ENCODE measurements at places on chromosomes 6 and 20. TPM values are rescaled to one million over a fixed set of nuclear protein-coding genes. Genes with fewer than 3 reads are reported as not detected.

DNA sequence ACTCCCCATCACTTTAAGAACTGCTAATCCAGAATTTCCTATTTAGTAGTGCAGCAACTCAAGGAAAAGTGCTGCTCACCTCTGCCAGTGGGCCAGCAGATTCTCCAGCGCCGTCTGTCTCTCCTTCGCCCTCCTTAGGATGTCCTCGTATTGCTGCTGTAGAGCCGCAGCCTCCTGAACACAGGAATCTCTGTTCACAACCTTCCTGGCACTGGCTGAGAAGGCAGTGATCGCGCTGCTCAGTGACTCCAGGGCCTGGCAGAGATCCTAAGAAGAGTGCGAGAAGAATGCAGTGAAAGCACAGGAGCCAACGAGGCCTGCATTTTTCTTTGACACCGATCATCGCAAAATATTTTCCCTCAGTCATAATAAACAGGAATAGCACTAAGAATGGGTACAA, 209.0 kb downstream of the SYNE1 start:
- DNase-seq, result no peak
- no peak overlapping the region for H3K27ac ChIP-seq
- H3K4me3 ChIP-seq, result no peak overlapping the region
- H3K4me1 ChIP-seq, result peaks cover 3% of the 10 kb centered on the region
- peaks cover 9% of the 10 kb centered on the region for H3K27me3 ChIP-seq

TMEM14A gene
- total RNA-seq, result 29.7 TPM

DNA sequence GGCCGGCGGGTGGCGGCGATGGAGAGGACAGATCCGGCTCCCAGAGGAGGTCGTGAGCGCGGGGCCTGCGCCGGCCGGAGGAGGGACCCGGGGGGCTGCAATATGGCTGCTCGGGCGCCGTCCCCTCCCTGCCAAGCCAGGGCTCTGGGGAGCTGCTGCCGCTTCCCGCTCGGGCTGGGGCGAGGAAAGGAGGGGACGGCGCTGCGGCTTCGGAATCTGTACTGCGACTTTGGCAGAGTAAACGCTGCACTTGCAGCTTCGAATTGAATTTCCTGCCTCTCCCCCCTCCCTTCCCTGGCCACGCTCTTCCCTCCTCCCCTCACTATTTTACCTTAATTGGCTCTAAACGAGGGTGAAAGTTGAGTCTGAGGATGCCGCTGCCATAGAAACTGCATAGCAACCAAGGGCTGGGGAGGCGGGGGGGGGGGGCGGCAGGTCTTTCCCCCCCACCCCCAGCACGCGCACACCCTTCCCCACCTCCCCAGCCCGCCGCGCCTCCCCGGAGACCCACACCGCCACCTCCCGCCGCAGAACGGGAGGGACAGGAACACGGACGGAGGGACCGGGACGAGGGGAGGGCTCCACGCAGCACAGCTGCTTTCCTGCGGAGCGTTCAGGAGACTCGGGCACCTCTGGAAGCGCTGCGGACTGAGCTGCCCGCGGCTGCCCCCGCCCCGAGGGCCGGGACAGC, 93.9 kb downstream of the RNASET2 start:
- peaks cover 68% of the 10 kb centered on the region for H3K27me3 ChIP-seq
- H3K4me1 ChIP-seq, result peaks cover 5% of the 10 kb centered on the region
- H3K36me3 ChIP-seq, result no peaks in the 10 kb centered on the region
- peak; percentile 23 for DNase-seq
- peak overlapping the region; percentile 74 for H3K4me3 ChIP-seq
- no peak overlapping the region for H3K27ac ChIP-seq

VEGFA gene
- 267 TPM for total RNA-seq

DNA sequence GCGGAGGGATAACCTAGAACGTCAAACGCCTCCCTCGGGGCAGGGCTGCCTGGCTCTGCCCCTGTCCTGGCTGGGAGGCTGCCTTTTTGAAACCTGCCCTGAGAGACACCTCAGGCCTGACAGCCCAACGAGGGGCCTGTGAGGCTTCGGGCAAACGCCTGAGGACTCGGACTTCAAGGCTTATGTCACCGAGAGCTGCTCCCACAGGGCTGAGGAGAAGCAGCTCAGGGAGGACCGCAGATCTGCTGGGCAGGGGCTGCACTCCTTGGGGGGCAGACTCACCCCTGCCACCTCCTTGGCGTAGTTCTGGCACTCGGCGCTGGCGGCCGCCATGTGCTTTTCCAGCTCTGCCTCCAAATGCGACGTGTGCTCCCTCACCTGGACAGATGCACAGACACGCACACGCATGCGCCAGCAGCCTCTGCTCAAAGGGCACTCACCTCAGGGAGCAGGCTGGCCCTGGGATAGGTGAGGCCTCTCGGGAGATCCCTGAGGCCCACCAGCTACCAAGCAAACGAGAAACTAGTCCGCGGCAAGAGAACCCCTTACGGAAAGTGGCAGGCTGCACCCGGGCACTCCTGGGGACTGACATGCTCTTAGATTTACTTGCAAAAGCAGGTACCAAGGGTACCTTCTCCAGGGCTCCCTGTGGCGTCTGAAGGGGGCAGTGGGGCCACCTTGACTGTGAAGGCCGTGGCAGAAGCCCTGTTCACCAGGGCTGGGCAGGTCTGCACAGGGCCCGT, 49.6 kb downstream of the DSTN start:
- H3K4me3 ChIP-seq, result no peak overlapping the region
- peaks cover 9% of the 10 kb centered on the region for H3K36me3 ChIP-seq
- H3K4me1 ChIP-seq, result peaks cover 2% of the 10 kb centered on the region
- no peak for DNase-seq

- peak overlapping the region; percentile 42 for H3K27ac ChIP-seq
- no peaks in the 10 kb centered on the region for H3K36me3 ChIP-seq
- no peak overlapping the region for H3K4me3 ChIP-seq
- no peaks in the 10 kb centered on the region for H3K27me3 ChIP-seq
Observed at GRCh38 chr6:134238960-134239795, 78.7 kb downstream of the SGK1 start.

DNA sequence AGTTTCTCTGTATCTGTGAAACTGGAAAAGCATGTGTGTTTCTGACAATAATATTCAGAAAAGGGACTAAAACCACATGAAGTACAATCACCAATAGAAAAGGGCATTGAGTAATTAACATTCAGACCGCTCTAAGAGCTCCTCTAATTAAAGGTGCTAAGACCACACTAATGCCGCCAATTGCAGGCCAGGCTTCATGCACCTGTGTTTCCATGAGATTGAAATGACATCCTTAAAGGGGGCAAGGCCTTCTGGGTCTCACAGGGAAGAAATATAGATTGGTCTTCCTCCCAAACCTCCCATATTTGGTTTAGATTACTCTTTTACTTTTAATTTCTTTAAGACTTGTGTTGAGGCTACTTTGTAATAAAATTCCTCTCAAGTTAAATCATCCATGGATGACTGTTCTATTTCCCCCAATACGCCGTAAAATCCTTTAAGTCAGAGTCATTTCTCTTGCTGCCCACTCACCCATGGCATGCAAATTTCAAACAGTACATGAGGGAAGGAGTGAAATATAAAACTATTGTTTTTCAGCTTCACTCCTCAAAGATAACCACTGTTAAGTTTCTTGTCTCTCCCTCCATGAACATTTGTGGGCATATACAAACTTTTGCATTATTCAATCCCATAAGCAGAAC, 110.6 kb downstream of the UBE3D start:
- no peak for DNase-seq
- H3K4me3 ChIP-seq, result no peak overlapping the region
- H3K27ac ChIP-seq, result no peak overlapping the region
- H3K36me3 ChIP-seq, result peaks cover 7% of the 10 kb centered on the region

RFX6 gene
- 28.7 TPM for total RNA-seq

KCNB1 gene
- total RNA-seq, result 0.98 TPM

DNA sequence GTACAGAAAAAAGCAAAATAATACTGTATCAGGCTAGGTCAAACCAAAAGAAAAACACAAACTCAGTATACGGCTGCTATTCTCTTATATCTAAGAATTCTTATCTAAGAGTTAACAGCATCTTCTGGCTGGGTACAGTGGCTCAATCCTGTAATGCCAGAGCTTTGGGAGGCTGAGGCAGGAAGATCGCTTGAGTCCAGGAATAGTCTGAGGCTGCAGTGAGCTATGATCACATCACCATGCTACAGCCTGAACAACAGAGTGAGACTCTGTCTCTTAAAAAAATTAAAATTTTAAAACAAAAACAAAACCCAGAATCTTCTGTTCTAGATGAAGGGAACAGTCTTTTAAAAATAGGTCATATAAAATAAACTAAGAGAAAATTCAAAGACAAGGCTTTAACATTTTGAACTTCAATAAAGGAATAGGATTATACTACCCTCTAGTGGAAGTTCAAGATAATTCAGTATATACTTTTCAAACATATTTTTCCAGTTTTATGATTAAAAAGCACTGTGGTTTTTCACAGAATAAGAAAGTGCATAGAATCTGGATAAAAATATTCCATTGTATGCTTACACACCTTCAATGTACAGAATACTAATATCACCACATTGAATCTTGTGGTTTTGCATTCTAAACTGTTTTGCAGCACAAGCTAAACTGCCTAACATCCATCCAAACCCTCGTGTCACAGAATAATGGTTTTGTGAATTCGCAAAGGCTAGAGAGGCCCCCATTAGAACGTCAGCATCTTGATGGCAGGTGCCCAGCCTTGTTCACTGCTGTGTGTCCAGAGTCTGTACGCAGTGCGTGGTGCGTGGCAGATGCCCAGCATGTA, 39.3 kb downstream of the DTNBP1 start:
- H3K4me1 ChIP-seq, result peaks cover 10% of the 10 kb centered on the region
- H3K27me3 ChIP-seq, result no peaks in the 10 kb centered on the region
- no peak overlapping the region for H3K4me3 ChIP-seq
- no peaks in the 10 kb centered on the region for H3K36me3 ChIP-seq
- DNase-seq, result no peak

DNA sequence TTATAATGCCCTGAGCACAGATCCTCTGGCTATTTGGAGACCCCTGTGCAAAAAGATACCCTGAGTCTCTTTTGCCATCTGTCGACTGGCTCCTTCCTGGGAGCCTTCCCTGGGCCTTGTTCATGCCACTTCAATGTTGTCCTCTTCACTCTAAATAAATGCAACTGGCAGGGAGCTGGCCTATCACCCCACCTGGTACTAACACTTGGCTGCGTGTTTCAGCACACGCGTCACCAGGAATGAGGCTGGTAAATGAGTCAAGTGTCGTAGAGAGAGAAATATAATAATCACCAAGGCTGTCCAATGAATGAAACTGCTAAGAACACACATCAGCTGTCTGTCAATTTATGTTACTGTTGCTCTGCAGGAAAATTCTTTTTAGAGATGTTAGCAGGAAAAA, 374.6 kb upstream of the JARID2 start:
- DNase-seq, result no peak
- H3K4me3 ChIP-seq, result no peak overlapping the region
- peaks cover 2% of the 10 kb centered on the region for H3K4me1 ChIP-seq
- H3K36me3 ChIP-seq, result no peaks in the 10 kb centered on the region
- H3K27me3 ChIP-seq, result peaks cover 8% of the 10 kb centered on the region

DNA sequence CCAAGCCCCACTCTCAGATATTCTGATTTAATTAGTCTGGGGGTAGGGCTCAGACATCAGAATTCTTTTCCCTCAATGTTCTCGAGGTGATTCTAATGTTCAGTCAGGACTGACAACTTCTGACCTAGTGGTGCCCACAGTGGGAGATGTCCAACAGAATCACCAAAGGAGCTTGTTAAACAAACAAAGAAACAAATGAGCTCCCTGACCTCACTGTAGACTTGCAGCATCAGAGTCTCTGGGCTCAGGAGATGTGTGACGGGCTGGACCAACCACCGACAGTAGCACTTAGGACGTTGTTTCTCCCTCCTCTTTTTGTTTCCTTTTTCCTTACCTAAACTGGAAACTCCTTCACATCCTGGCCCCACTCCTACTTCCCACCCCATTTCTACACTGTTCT, 49.3 kb downstream of the CLIC5 start:
- H3K4me3 ChIP-seq, result no peak overlapping the region
- peaks cover 8% of the 10 kb centered on the region for H3K4me1 ChIP-seq
- H3K27ac ChIP-seq, result peak overlapping the region; percentile 18
- DNase-seq, result no peak
- H3K36me3 ChIP-seq, result peaks cover 1% of the 10 kb centered on the region
- no peaks in the 10 kb centered on the region for H3K27me3 ChIP-seq

FAXC gene
- 23.9 TPM for total RNA-seq

BPI gene
- total RNA-seq, result not detected

- DNase-seq, result no peak
- H3K27ac ChIP-seq, result peak overlapping the region; percentile 23
- H3K4me3 ChIP-seq, result no peak overlapping the region
- H3K4me1 ChIP-seq, result peaks cover 8% of the 10 kb centered on the region
Observed at GRCh38 chr6:38391626-38392579, 247.8 kb downstream of the BTBD9 start.

DNA sequence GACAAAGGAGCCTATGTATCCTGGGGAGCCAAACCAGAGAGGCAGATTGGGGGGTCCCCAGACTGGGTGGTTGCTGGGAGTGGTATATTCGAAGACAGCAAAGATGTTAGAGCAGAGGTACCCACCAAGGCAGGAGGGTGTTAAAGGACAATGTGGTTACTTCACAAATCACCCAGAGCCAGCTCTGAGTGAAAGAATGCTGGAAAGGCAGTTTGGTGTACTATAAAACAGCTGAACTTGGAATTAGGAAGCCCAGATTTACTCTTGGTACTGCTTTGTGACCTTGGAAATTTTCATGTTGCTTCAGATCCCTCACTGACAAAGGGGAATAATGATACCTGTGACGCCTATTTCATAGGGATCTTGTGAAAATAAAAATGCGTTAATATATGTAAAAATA, 121.6 kb downstream of the CD164 start:
- H3K4me1 ChIP-seq, result peaks cover 13% of the 10 kb centered on the region
- H3K36me3 ChIP-seq, result no peaks in the 10 kb centered on the region
- no peaks in the 10 kb centered on the region for H3K27me3 ChIP-seq
- H3K4me3 ChIP-seq, result no peak overlapping the region
- no peak for DNase-seq

DNA sequence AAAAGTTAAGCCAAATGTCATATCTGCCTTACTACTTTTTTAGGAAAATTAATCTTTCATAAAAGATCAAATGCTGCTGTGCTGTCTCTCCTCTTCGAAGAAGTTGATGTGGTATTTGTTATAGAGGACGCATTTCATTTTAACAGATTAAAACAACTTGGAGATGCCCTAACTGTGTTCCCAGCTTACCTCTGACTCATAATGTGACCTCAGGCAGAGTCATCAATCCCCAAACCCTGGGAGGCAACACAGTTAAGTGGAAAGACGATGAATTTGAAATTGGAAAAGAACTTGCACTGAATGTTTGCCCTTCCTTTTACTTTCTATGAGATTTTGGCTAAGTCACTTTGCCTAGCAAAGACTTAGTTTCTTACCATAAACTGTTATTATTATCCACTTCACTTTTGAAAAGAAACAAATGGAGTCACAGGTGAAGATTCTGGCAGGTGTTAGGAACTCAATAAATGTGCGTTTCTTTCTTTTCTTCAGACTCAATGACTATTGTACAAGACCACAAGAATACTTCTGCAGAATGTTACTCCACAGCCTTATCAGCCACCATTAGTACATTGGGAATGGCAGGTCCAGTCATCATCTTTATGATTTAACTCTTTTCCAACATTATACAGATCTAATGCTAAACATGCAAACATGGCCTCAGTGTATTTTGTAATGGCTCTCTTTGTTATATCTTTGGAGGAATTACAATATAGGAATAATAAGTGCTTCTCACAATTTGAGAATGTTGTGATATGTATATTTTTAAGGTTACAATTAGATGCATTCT, 102.6 kb downstream of the COL21A1 start:
- no peaks in the 10 kb centered on the region for H3K4me1 ChIP-seq
- H3K27me3 ChIP-seq, result no peaks in the 10 kb centered on the region
- H3K4me3 ChIP-seq, result no peak overlapping the region
- no peaks in the 10 kb centered on the region for H3K36me3 ChIP-seq
- no peak overlapping the region for H3K27ac ChIP-seq

- no peaks in the 10 kb centered on the region for H3K4me1 ChIP-seq
- H3K27ac ChIP-seq, result no peak overlapping the region
- H3K4me3 ChIP-seq, result no peak overlapping the region
Observed at GRCh38 chr20:20780127-20780824, 67.8 kb upstream of the RALGAPA2 start.

GMNN gene
- total RNA-seq, result 65.4 TPM

PRSS16 gene
- 29.8 TPM for total RNA-seq

Data from progenitor cell of endocrine pancreas (in vitro differentiated cells).